ENCODE measurements at places on chromosomes 4 and X.

DNA sequence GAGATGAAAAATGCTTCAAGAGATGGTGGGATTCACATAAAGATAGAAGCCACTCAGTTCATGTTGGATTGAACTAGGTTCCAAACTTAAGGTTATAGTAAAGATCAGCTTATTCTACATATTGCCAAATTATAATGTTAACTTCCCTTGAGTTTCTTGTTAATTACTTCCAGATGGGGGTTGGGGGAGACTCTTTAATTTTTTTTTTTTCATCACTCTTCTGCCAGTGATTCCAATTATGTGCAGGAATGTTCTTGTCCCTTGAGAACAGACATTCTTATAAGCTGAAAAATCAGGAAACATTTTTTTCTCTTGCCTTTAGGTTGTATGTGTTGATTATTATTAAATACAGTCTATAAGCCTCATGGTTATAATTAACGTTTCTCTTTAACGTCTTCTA lies 30.0 kb downstream of the MND1 start:
- DNase-seq: peak; percentile 92

DNA sequence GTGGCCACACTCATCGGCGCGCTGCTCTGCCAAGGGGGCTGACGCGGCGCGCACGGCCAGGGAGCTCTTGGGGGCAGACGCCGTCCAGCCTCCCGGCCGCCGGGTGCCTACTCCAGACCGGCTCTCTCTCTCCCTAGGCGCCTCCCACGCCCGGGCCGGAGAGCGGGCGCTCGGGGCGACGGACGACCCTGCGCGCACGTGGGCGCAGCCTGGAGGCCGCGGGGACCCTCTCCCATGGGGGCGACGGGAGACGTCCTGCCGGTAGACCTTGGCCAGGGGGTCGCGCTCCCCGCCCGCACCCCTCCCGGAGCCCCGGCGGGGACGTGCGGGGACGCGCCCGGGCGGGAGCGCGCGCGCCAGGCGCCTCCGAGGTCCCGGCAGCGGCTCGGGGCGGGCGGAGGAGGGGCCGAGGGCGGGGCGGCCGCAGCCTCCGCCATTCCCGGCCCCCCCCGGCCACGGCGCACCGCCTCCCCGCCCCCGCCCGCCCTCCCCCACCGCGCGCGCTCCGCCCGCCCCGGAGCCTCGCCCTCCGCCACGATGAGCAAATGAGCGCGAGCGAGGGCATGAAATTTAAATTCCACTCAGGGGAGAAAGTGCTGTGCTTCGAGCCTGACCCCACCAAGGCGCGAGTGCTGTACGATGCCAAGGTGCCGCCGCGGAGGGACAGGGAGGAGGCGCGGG lies at the start of gene MSL3:
MSL3 (plus strand) TSS at position 519 of the 681 bp plus-strand sequence; CDS start at position 546, 27 bp downstream.
- peak; percentile 15 for DNase-seq

GRCh38 chr4:162115333-162115732 lies 48.5 kb downstream of the FSTL5 start:
- no peak for DNase-seq

DNA sequence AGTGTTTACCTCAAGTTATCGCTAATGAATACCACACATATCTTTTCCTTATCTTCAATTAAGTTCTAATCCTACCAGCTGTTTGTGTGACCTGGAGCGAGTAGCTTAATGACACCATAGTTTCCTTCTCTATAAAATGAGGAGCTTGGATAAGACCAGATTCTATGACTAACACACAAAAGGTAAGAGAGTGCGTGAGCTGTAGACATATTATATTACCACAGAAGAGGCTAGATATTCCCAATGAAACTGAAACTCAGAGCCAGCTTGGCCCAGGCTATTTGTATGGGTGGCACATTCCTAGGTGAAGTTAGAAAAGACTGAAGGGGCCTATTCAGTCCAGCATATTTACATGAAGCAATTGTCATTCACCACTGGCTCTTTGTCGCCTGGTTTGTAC lies 30.2 kb downstream of the ASB5 start:
- DNase-seq: no peak

DNA sequence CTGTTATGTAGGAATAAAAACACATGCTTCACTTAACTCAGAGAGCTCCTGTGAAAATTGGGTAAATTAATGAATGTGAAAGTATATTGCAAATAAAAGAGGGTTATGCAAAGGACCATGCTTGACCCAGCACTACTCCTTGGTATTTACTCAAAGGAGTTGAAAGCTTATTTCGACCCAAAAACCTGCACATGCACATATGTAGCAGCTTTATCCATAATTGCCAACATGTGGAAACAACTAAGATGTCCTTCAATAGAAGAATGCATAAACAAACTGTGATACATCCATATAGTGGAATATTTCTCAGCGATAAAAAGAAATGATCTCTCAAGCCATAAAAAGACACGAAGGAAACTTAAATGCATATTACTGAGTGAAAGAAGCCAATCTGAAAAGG lies 41.7 kb upstream of the SRD5A3 start:
- DNase-seq: no peak

DNA sequence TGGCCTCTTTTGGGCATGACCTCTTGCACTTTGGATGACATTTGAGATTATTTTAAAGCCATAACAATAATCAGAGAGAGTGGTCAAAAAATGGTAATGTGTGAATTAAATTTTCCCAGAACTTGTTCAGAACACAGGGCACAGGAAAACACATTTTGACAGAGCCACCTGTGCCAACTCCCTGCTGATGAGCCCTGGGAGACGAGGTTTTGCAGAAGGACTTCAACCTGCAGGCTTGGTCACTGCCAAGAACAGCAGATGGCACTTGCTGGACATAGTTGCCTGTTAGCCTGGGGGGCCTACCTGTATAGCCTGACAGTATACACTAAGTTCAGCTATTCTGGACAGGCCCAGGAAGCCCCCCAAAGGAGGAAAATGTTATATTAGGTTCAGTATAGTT lies 277.8 kb upstream of the EMCN start:
- no peak for DNase-seq

DNA sequence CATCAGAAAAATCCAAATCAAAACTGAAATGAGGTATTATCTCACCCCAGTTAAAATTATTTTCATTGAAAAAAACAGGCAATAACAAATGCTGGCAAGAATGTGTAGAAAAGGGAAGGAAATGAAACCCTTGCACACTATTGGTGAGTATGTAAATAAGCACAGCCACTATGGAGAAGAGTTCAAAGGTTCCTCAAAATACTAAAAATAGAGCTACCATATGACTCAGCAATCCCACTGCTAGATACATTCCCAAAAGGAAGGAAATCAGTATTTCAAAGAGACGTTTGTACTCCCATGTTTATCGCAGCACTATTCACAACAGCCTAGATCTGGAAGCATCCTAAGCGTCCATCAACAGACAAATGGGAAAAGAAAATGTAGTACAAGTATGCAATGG lies 932.4 kb downstream of the PCDH18 start:
- DNase-seq: no peak
